ENCODE measurements at places on chromosomes 3 and 15. TPM values are rescaled to one million over a fixed set of nuclear protein-coding genes. Genes with fewer than 3 reads are reported as not detected.

- no peak overlapping the region for H3K4me3 ChIP-seq
- no peaks in the 10 kb centered on the region for H3K27me3 ChIP-seq
- no peak overlapping the region for H3K27ac ChIP-seq
Observed at GRCh38 chr3:98843266-98843959, 58.1 kb downstream of the DCBLD2 start.

GRCh38 chr3:112456147-112456546 is 43.1 kb downstream of the BTLA start:
- no peak overlapping the region for H3K27ac ChIP-seq
- DNase-seq: no peak
- H3K36me3 ChIP-seq: no peaks in the 10 kb centered on the region
- no peaks in the 10 kb centered on the region for H3K27me3 ChIP-seq
- H3K4me1 ChIP-seq: no peaks in the 10 kb centered on the region
- no peak overlapping the region for H3K4me3 ChIP-seq

- no peak for DNase-seq
- no peak overlapping the region for H3K27ac ChIP-seq
- no peak overlapping the region for H3K4me3 ChIP-seq
- H3K27me3 ChIP-seq: no peaks in the 10 kb centered on the region
- no peaks in the 10 kb centered on the region for H3K4me1 ChIP-seq
Observed at GRCh38 chr15:69664572-69665571, 212.3 kb downstream of the RPLP1 start.

- H3K36me3 ChIP-seq: no peaks in the 10 kb centered on the region
- peak; percentile 83 for DNase-seq
- H3K27ac ChIP-seq: peak overlapping the region; percentile 94
- peaks cover 58% of the 10 kb centered on the region for H3K4me1 ChIP-seq
- no peak overlapping the region for H3K4me3 ChIP-seq
Observed at GRCh38 chr3:44045476-44046275, 196.0 kb upstream of the TOPAZ1 start.

- no peaks in the 10 kb centered on the region for H3K27me3 ChIP-seq
- no peaks in the 10 kb centered on the region for H3K36me3 ChIP-seq
- H3K4me1 ChIP-seq: no peaks in the 10 kb centered on the region
Observed at GRCh38 chr15:53472883-53473282, 286.6 kb downstream of the WDR72 start.

GRCh38 chr3:166444756-166445155 is 607.5 kb upstream of the BCHE start:
- no peaks in the 10 kb centered on the region for H3K27me3 ChIP-seq
- H3K36me3 ChIP-seq: no peaks in the 10 kb centered on the region
- no peaks in the 10 kb centered on the region for H3K4me1 ChIP-seq
- no peak overlapping the region for H3K27ac ChIP-seq
- no peak overlapping the region for H3K4me3 ChIP-seq

DNA sequence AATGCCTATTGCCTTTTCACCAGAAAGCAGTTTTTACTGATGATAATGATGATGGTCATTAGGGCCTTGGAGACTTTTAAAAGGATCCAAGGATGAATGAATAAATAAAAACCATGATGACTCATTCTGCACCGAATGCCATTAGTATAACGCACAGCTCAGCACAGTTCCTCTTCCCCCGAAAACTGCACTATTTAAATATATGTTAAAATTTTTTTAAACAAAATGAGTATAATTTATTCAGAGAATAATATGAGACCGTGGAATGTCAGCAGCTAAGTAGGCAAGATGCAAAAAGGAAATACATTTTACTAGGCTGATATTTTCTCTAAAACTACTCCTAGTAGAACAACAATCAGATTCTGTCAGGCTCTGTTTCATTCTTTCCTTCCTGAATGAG is 83.4 kb upstream of the NANOGP8 start:
- no peaks in the 10 kb centered on the region for H3K36me3 ChIP-seq
- H3K4me3 ChIP-seq: no peak overlapping the region
- DNase-seq: no peak
- no peaks in the 10 kb centered on the region for H3K4me1 ChIP-seq

GRCh38 chr15:57551715-57552677 is 39.7 kb upstream of the MYZAP start:
- H3K4me1 ChIP-seq: peaks cover 49% of the 10 kb centered on the region
- peak; percentile 79 for DNase-seq
- H3K36me3 ChIP-seq: peaks cover 8% of the 10 kb centered on the region

GRAMD1C gene
- 5.8 TPM for total RNA-seq

IQCF5 gene
- total RNA-seq: not detected
